NCI-H2171 (cell line): ENCODE measurements at places on chromosomes 5 and 9.

- no peak for DNase-seq
These were observed 277.8 kb upstream of the FTMT start for GRCh38 chr5:121573721-121574382.

- DNase-seq = no peak
These were observed 695.1 kb downstream of the NR2F1-AS1 start for GRCh38 chr5:92885950-92886349.

DNA sequence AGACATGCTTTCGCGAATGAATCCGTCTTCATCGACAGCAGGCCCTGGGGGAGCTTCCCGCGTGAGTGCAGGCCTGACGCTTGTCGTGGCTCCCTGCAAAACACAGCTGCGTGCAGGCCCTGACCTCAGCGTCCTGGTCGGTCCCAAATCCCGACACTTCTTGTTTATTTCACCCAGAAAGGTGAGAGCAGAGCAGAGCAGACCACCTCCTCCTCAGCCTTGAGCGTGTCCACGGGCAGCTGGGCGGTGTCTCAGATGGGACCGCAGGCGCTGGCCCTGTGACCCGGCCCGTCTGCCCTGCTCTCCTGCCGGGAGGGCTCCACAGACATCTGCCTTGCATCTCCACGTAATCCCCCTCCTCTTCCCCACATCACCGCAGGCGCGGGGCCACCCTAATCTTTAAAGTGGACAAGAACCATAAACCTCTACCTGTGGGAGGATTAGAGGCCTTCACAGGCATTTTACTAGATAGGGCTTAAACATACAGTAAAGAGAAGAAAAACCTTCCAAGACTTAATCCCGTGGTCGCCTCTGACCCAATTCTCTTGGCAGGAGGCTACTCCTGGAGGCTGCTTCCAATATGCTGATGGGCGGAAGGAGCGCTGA, 7.5 kb upstream of the LHX3 start:
- DNase-seq = no peak

DNA sequence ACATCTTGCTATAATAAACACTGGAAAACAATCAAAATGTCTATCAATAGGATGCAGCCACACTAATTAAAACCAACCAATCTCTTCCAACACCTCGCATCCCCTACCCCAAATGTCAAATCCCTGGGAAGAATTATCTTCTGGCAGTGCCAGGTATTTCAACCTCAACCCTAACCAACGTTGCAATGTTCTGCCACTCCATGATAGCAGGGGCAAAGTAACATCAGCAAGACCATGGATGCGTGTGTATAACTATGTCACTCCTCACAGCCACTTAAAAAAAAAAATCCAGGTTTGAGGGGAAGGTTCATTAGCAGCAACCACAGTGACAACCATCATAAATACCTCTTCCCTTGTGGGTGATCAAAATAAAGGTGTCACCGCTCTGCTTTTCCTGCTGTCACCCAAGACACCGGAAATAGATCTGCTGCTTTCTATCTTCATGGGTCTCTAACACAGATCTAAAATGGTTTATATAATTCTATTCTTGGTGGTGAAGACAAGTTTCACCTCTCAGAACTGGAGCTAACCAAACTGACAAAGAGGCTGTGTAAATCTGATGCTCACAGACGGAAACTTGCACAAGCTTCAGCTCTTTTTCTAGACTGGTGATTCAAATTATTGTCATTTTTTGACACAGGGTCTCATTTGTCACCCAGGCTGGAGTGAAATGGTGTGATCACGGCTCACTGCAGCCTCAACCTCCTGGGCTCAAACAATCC, 9.9 kb downstream of the HSPA9 start:
- DNase-seq = no peak

- no peak for DNase-seq
These were observed 27.7 kb downstream of the LHX6 start for GRCh38 chr9:122200960-122201595.

- DNase-seq = no peak
These were observed 65.6 kb downstream of the C9orf85 start for GRCh38 chr9:71977003-71977402.

DNA sequence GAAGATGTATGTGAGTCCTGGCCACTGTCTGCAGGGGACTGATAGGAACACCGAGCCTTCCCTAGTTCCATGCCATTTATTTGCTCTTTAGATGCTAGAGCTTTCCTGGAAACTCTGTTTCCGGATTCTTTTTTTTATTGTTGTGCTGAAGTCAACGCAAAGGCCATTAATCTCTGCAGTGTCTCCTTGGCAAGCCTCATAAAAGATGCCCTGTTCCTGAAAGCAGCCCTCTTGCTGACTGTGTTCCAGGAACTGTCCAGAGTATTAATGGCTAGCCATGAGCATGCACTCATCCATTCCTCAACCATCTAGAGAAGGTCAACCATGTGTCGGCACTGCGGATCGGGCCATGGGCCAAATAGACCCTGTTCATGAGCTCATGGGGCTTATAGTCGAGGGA, 42.9 kb upstream of the SMAD5 start:
- DNase-seq = no peak

GRCh38 chr5:9348401-9348996, 197.4 kb downstream of the SEMA5A start:
- DNase-seq = no peak

GRCh38 chr5:151868451-151868850, 56.2 kb downstream of the GLRA1 start:
- no peak for DNase-seq

GRCh38 chr9:98783518-98784226, 12.7 kb downstream of the ANKS6 start:
- no peak for DNase-seq

DNA sequence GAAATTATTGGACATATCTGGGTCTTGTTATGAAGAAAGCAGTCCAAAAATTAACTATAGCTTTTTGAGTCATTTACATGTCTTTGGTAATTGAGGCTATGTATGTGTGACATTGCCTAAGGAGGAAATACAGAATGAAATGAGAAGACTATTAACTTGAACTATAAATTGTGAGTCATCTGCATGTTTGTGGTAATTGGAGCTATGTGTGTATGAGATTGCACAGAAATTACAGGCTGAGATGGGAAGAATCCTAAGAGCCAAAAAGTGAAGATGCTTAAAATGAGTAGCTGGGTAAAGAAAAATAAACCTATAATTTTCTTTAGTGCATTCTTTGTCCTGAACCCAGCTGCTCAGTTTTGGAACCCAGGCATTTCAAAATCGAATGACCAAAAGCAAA, 747.6 kb upstream of the EDIL3 start:
- no peak for DNase-seq

DNA sequence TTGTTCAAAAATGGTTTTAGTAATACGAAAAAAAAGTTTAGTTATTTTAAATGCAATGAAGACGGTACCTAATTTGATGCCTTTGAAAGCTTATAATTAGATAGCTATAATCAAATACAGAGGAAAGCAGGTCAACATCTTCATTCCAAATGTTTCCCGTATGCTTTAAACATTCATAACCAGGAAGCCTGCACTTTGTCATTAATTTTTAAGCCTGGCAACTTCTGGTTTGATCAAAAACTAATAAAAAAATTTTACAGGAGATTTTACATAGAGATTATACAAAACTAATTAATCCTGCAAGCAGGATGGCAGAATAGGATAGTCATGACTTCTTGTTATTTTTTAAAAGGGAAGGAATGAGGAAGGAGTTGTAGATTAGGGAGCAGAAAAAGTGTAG, 353.0 kb downstream of the FBXL17 start:
- DNase-seq = no peak

DNA sequence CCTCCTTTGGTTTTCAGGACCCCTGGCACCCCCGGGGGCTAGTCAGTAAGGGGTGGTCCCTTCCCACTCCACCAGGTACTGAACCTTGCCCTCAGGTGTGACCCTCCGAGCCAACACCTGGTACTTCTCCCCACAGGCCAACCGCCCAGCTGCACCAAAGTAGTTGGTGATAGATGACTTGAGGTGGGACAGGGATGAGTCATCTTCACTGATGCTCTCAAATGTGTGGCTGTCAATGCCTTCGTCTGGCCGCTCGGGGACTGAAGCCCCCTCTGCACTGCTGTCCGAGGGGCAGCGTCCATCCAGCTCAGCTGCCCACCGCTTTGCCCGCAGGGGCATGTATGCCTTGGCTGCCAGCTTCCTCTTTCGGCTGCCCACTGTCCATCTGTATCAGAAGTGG, 15.2 kb upstream of the PSMD5 start:
- no peak for DNase-seq

DNA sequence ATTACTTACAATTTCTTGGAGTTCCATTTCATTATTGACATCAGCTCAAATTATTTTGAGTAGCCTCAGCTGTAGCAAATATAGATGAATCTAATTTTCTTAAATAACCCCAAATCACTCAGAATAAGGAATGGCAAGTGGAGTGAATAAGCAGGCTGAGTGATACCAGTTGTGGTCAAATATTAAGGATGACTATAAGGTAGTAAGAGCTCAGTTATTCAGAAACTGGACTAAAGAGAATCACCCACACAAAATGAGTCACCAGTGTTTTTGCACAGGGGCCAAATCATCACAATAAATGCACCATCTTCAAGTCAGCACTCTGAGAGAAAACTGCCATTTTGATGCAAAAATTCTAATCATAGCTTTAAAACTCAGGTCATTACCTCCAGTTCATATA, 128.9 kb upstream of the TARS1 start:
- no peak for DNase-seq

- no peak for DNase-seq
These were observed 121.2 kb upstream of the RANBP3L start for GRCh38 chr5:36422952-36423351.

GRCh38 chr9:77879437-77879943, 152.1 kb downstream of the GNAQ start:
- no peak for DNase-seq

DNA sequence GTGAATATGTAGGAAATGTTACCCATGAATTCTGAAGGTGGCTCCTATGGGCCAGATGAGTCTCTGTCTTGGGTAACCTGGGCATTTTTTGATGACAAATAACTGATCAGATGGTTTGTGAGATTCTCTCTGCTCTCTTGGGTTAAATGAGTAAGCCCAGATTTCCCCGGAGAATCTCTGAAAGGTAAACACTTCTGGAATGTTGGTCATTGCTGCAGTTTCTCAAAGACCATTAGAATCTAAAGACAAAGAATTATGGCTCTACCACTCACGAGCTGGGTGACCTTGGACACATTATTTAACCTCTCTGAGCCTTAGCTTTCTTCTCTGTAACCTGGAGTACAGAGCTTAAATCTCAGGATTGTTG, 191.2 kb downstream of the DAB2IP start:
- DNase-seq = no peak

GRCh38 chr5:68383888-68384310, 168.3 kb downstream of the PIK3R1 start:
- no peak for DNase-seq

DNA sequence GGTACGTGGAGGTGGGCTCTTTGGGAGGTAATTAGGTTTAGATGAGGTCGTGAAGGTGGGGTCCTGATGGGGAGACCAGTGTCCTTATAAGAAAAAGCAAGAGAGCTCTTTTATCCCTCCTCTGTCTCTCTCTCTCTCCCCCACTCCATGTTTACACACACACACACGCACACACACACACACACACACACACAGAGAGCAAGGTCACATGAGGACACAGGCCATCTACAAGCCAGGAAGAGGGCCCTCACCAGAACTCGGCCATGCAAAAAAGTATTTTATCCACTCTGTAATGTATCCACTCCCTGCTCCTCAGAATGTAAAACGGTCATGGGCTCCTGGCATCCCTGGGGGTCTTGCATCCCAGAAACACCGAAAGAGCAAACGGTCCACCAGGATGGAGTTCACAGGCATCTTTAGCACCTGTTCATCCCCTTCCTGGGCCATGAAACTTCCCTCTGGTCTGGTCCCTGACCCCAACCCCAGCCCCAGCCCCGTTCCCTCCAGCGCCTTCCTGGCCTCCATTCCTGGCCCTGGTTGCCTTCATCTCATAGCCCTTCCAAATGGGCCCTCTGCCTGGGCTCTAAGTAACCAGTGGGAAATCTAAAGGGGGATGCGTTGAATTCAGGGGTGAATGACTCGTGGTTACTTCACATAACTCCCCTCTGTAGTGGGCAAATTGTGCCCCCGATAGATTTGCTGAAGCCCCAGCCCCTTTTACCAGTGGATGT, 88.8 kb downstream of the NSUN2 start:
- DNase-seq = no peak

- no peak for DNase-seq
These were observed 239.2 kb downstream of the PIK3R1 start for GRCh38 chr5:68454766-68455165.

DNA sequence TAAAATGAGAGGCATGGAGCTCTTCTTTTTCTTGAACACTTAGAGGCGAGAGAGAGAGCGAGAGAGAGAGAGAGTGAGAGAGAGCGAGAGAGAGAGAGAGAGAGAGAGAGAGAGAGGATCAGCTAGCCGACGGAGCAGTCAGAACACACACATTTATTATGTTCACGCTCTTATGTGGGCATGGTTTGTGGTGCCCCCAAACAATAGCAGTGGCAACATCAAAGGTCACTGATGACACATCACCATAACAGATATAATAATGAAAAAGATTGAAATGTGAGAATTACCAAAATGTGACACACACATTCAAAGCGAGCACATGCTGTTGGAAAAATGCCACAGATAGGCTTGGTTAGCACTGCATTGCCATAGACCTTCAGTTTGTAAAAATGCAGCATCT, 116.1 kb downstream of the KDM4C start:
- no peak for DNase-seq

GRCh38 chr5:167923396-167923795, 368.0 kb upstream of the WWC1 start:
- DNase-seq = no peak

- DNase-seq = no peak
These were observed 62.6 kb downstream of the PPARGC1B start for GRCh38 chr5:149792540-149793255.

DNA sequence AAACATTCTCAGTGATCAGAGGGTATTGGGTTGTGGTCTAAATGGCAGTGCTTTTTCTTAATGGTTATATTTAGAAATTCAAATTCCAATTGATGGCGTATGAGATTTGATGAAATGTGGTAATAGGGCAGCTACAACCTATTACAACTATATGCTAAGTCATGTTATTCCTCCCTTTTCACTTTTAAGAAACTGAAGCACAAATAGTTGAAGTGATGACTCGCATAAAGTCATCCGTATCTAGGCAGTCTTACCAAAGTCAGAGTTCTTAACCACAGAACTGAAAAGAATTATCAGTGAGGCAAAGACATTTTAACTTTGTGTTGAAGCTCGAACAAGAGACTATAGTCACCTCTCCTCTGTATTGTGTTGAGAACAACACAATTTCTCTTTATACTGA, 28.2 kb downstream of the C9orf152 start:
- no peak for DNase-seq

DNA sequence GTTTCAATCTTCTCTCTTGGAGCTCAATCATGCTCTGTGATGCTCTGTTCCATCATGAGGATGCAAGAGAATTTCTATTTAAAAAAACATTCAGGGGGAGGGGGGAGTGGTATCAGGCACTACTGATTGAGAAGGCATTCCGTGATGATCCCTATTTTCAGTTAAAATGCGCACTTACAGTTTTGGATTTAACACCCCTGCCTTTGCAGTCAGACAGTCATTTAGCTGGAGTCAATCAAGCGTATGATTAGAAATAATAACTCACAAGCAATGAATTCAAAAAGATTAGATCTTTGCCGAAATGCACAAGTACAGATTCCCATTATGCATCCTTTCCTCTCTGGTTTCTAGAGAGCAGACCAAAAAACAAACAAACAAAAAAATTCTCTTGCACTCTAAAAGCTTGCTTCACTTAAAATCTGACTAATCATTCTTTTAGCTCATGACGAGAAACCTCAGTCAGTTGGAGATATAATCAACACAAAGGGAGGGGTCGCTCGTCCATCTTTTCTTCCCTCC, 55.4 kb downstream of the EFNA5 start:
- DNase-seq = no peak
